ENCODE measurements at places on chromosomes 13 and 19. TPM values are rescaled to one million over a fixed set of nuclear protein-coding genes. Genes with fewer than 3 reads are reported as not detected.
A peak's percentile ranks its signal among the peaks of the same experiment; 100 is the strongest.

SLC46A3 gene
- polyA plus RNA-seq, result 1.5 TPM

RNF17 gene
- not detected for polyA plus RNA-seq

PTH2 gene
- not detected for polyA plus RNA-seq

ZNF121 gene
- 4.2 TPM for polyA plus RNA-seq

PSG4 gene
- polyA plus RNA-seq, result 171 TPM

KCNC3 gene
- 0.01 TPM for polyA plus RNA-seq

DNA sequence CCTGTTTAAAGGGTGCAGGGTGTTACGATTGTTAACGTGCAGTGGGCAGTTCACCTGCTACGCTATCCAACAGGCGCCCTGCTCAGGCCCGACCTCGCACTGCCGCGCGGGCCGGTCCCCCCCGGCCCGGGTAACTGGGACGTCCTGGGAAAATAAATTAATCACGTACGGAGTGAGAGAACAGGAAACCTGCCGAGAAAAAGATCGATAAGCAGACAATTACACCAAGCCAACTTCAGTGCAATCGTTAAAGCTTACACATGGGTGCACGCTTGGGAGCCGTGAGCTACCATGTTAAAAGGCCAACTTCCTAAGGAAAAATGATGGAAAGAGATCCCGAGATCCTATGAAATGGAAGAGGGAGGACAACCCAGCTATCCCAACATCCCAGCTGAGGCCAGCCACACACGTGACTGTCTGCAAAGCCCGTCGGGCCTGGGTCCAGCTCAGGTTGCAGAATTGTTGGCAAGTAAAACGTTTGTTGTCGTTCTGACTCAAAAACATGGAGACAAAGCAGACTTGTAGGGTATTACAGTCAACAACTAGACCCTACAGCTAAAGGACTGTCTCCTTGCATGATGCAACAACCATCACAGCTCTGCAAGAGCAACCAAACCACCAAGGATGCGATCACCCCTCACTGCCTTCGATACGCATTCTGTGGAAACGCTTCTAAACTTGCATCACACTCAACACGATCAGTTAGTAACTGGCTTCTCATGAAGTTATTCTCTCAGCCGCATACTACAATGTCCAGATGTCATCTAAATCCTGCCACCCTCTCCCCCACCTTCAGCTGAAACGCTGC is 741 bp upstream of the TUBGCP3 start:
- DNase-seq, result peak; percentile 21

DNA sequence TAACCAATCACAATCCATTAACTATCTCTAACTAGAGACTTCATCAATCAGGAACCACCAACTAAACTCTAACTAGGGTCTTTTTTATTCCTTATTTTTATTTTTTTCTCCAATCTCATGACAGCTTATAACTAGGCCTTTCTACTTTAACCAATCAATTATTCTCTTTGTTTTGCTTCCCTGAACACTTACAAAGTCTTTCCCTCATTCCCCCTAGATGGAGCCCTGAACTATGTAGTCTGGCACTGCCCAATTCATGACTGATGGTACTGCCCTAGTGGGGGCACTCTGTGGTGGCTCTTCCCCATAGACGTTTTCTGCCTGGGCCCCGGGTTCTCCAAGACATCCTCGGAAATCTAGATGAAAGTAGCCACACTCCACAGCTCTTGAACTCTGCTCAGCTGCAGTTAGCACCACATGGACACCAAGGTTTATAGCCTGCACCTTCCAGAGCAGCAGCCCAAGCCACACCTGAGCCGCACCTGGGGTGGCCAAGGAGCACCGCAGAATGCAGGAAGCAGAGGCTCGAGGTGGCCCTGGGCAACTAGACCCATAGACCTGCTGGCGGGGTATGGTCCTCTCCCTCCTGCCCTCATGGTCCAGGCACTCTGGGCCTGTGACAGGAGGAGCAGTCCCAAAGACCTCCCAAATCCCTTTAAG is 6.6 kb downstream of the ATP7B start:
- no peak for DNase-seq

GRCh38 chr19:41298348-41298964 is 11.5 kb upstream of the CCDC97 start:
- DNase-seq, result peak; percentile 77

All from fibroblast of lung (primary cell).